ENCODE measurements at places on chromosomes 1 and 21.
A peak's percentile ranks its signal among the peaks of the same experiment; 100 is the strongest.

DNA sequence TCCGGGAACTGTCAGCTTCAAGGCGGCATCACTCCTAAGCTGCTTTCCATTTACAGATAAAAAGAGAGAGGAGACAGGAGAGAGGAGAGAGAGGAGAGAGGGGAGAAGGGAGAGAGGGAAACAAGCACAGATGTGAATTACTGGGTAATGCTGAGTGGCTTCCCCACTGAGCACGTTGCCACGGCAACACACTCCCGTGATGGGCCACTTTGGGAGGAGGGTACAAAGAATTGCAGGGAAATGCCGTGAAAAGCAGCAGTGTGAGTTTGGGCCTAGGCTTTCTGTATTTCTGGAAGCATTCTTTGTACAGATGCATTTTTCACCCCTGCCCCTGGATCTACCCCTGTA lies 128.0 kb upstream of the IRF2BP2 start:
- DNase-seq, result no peak

DNA sequence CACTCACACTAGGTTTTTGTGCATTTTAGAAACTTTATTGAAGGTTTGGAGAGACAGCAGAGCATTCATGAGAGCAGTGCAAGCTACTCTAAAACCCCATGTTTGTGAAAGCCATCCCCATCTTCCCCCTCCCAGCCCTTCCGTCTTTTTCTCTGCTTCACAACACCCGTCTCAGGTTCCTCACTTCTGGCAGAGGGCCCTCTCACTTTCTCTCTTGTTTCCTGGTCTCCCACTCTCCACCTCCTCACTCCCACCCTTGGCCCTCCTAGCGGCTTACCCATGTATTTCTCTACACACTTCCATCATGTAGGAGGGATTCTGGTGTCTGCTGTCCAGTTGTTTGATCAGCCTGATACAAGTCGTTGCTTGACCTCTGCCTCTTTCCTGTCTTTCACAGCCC lies 92.7 kb downstream of the LRRC8C start:
- DNase-seq, result peak; percentile 14

DNA sequence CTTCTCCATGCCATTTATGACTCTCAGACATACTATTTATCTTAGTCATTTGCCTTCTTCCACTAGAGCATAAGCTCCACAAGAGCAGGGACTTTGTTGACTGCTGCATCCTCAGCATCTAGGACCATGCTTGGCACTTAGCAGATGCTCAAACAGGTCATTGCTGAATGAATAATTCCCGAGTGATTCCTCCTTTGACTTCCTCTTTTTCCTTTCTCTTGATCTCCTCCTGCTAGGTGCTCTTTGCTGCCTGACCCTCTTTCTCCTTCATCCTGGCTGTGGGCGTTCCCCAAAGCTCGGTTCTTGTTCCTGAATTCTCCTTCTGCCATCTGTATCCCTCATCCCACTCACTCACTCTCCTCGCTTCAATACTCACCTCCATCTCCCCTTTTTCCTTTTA lies 23.5 kb downstream of the SYT6 start:
- DNase-seq, result no peak

DNA sequence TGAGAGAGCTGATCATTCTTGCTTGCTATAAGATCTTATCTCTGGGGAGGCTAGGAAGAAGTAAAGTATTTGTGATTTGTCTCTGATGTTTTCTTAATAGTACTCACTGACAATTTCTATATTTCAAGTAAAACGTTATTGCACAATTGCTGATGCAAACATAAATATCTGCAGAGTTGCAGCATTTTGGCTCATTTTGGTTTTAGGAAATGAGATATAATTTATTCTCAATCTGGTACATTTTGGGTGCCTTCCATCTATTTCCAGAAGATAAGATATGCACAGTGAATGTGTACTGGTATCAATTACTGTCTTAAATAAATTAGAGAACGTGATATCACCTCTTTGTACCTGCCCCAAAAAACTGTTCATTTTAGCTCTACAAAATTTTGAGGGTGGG lies 1431.5 kb downstream of the BRINP3 start:
- no peak for DNase-seq

DNA sequence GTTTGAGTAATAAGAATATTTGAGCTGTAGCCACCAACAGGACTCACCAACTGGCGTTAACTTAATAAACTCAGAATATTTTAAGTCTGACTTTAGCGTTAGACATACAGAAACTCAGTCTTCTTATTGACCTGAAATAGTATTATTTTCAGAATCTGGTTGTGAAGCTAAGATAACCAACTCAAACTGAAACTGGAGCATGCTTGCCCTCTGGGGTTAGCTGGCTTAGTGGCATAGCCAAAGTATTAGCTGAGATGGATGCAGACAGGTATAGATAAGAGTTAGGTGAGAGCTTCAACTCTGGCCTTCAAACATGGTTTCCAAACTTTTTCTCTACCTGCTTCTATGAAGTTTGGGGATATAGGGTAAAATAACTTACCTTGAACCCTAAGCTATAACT lies 40.5 kb downstream of the AMY1C start:
- DNase-seq, result no peak

GRCh38 chr1:48920851-48921250 lies 144.2 kb upstream of the BEND5 start:
- DNase-seq, result no peak

DNA sequence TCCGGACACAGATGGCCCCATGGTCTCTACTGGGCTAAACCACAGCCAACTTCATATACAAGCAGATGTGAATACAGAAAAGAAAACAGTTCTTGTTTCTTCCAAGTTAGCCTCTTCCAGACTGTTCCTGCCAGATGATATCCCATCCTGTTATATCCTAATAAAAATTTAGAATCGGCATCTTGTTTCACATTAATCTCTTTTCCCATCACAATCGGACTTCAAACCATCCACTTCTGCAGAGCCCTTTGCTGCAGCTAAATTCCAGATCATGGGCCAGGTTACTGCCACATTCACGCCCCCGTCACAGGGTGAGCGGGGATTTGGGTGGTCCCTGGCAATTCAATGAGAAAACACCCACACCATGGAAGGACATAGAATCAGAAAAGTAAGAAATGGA lies 57.2 kb downstream of the NPHP4 start:
- DNase-seq, result no peak

DNA sequence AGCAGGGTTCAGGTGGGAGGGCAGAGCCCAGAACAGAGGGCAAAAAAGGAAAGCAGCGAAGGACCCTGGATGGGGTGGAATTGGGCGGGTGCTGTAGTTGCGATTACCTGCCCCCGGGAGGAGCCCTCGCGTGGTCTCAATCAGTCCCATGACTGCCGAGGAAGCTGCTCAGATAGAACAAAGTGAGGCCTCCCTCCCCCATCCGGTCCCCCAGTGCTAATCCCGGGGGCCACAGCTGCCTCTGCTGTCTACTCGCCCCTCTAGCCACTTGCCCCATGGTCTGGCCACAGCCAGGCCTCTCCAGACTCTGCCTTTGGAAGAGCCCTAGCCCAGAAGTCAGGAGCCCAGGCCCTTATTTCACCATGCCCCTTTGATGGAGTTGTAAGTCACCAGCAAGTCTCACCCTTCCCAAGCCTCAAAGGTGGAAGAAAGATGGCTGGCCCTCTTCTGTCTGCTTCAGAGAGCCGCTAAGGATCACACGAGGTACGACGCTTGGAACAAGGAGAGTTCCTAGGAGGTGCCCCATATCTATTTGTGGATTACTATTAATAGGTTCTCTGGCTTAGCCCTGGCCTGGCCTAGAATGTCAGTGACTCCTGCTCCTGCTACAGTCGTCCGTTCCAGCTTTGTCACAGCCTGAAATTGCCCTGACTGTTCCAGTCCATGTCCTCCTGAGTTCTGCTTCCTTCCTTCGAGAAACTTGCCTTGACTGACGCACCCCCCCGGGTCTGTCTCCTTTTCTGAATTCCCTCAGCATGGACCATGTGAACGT lies 16.4 kb downstream of the ECHDC2 start:
- peak; percentile 46 for DNase-seq

GRCh38 chr1:106699433-106699832 lies 357.0 kb upstream of the PRMT6 start:
- no peak for DNase-seq

DNA sequence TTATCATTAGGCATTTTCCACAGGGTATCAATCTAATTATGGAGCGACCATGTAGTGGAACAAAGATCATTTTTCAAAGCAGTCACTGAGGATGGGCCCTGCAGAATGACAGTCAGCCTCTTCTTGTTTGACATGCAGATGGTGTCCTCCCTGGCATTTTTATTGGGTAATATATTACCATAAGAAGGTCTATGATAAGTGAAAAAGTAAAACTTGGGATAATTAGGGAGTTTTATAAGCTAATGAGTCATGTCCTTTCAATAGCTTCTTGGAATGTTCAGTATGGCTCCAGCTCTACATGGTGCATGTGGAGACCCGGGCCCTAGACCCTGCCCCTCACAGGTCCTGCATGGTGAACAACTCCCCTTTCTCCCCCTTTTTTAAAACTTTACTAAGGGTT lies 232.2 kb upstream of the COA6 start:
- no peak for DNase-seq

DNA sequence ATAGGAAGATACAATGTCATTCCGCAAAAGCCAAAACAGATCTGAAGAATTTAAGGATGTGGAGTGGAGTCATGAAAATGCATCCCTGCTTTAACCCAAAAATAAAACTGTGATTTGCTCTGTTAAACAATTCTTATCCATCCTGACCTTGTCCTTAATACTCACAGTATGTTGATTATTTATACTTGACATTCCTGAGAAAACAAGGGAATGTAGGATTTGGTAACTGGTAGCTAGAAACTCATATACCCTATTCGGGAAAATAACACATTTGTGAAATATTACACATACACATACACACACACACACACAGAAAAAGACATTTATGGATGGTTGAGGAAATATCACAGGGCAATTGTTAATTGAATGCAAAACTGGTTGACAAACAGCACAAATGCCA lies 80.2 kb downstream of the FMN2 start:
- DNase-seq, result no peak

GRCh38 chr1:226586650-226587422 lies 38.3 kb downstream of the STUM start:
- DNase-seq, result no peak

GRCh38 chr1:204980840-204981405 lies 62.1 kb upstream of the CNTN2 start:
- DNase-seq, result no peak

Data from Kasumi-1 (cell line).